Uterus (tissue), 4 donors: ENCODE measurements at places on chromosomes 7 and 10. TPM values are rescaled to one million over a fixed set of nuclear protein-coding genes. Genes with fewer than 3 reads are reported as not detected.

Gene CFTR
- under 0.01 TPM for total RNA-seq

Gene ZPBP
- 0.62 TPM for total RNA-seq

Gene MYPN
- total RNA-seq: not detected

Gene EMX2
- total RNA-seq: 154 TPM

Gene JAZF1
- 27.9 TPM for total RNA-seq

Gene GPR85
- not detected for total RNA-seq

Gene SFTPA1
- total RNA-seq: 0.95 TPM

Gene TMEM178B
- total RNA-seq: 0.76 TPM

Gene VAX1
- total RNA-seq: not detected

Gene NPC1L1
- total RNA-seq: 0.49 TPM

Gene GTPBP10
- total RNA-seq: 11.2 TPM

Gene OLAH
- total RNA-seq: not detected

Gene ADCY1
- 4.3 TPM for total RNA-seq

Gene IL6
- total RNA-seq: 4.2 TPM

Gene IGFBP3
- 345 TPM for total RNA-seq

Gene LIPK
- not detected for total RNA-seq

Gene PAX4
- total RNA-seq: not detected

Gene AKR1C1
- total RNA-seq: 35.4 TPM

Gene GCK
- total RNA-seq: 2.6 TPM

Gene VPS41
- 122 TPM for total RNA-seq

Gene C7orf33
- total RNA-seq: not detected

Gene ADK
- 12.6 TPM for total RNA-seq

Gene FBH1
- 106 TPM for total RNA-seq

Gene MRLN
- not detected for total RNA-seq

Gene SLC13A4
- total RNA-seq: 0.26 TPM

Gene WDR86
- total RNA-seq: 3.2 TPM

Gene SGCE
- total RNA-seq: 790 TPM

Gene KLLN
- not detected for total RNA-seq

Gene TMEM184A
- 0.64 TPM for total RNA-seq

Gene SORCS1
- total RNA-seq: 7.4 TPM

Gene AKR1C8
- total RNA-seq: not detected

Gene NKX6-2
- total RNA-seq: not detected

Gene SPDYE1
- total RNA-seq: not detected

Gene IL2RA
- total RNA-seq: 0.28 TPM

Gene EIF3A
- 71.8 TPM for total RNA-seq

Gene GRB10
- 33.9 TPM for total RNA-seq

Gene PITX3
- total RNA-seq: not detected

Gene KCP
- total RNA-seq: not detected

Gene PKD2L1
- total RNA-seq: not detected

Gene LAMB4
- 0.59 TPM for total RNA-seq

Gene SAMD9L
- total RNA-seq: 30.0 TPM

Gene OGDHL
- total RNA-seq: 5.9 TPM

Gene ARMC10
- total RNA-seq: 64.1 TPM

Gene SDK1
- total RNA-seq: 16.2 TPM

Gene GDF10
- total RNA-seq: 6.4 TPM

Gene AMZ1
- 4.4 TPM for total RNA-seq

Gene MCU
- 13.8 TPM for total RNA-seq

Gene CXCL12
- total RNA-seq: 49.4 TPM

Gene SPDYE2
- total RNA-seq: not detected

Gene CALML3
- total RNA-seq: not detected

Gene CRPPA
- 8.6 TPM for total RNA-seq
